ENCODE measurements at places on chromosomes 1 and 21.

DNA sequence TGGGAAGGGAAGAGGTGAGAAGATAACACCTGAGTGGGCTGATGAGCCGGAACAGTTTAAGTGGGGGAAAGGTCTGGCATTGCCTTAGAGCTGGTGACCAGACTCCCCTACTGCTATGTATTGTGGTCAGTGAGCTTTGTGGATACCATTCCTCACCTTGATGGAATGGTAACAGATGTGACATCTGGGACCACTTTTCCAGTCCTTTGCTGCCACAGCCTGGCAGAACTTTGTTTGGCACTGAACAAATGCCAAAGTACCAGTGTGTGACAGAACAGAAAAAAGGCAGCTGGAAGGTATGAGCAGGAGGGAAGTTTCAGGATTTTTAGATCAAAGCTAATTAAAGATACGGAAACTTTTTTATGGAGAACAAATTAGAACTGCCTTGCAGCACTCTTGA, 6.2 kb downstream of the MED8 start:
- DNase-seq, result no peak

GRCh38 chr1:110872745-110873720, at the start of gene CD53:
Gene CD53, plus strand, starts transcription at chr1:110873148. Its CDS starts 18,261 bp downstream, at chr1:110891409.
- no peak for DNase-seq

DNA sequence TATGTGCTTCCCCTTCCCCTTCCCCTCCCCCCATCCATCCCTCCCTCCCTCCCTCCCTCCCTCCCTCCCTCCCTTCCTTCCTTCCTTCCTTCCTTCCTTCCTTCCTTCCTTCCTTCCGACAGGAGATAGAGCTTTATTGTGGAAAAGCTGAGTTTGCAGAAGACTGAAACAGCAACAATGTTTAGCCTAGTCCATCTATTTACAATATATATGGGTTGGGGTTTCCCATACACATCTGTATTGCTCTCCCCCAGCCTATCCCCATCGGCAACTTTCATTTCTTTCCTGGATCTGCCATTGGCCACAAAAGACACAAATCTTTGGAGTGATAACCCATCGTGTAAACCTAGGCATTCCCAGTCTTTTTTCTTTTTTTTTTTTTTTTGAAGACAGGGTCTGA, 222.3 kb downstream of the USH2A start:
- no peak for DNase-seq

DNA sequence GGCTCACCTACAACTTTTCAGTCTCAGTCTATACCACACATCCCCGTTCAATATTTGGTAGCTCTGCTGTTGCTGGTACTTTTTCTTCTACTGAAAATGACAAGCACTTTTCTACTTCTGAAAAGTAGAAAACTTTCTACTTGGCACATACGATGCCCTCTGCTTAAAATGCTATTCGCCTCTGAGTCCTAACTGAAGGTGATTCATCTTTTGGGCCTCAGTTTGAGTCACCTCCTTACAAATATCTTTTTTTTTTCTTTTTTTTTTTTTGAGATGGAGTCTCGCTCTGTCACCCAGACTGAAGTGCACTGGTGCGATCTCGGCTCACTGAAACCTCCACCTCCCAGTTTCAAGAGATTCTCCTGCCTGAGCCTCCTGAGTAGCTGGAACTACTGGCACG, 136.0 kb upstream of the CYYR1 start:
- no peak for DNase-seq

DNA sequence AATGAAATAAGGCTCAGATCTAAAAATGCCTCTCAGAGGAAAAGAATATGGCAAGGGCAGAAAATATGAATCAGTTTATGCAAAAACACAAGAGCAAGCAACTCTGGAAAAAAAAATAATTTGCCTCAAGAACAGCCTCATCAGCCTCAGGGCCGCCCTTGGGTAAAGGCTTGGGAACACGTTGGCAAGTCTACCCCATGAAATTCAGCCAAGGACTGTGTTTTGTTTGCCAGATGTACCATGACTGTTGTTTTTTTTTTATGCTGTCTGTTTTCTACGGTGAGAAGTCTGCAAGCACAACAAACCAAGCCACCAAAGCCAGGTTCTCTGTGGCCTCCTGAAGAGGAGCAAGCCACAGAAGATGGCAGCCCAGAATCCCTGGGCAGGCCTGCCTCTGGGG, 18.0 kb downstream of the HHIPL2 start:
- no peak for DNase-seq

GRCh38 chr1:30715216-30715615, 8.2 kb downstream of the MATN1 start:
- no peak for DNase-seq

DNA sequence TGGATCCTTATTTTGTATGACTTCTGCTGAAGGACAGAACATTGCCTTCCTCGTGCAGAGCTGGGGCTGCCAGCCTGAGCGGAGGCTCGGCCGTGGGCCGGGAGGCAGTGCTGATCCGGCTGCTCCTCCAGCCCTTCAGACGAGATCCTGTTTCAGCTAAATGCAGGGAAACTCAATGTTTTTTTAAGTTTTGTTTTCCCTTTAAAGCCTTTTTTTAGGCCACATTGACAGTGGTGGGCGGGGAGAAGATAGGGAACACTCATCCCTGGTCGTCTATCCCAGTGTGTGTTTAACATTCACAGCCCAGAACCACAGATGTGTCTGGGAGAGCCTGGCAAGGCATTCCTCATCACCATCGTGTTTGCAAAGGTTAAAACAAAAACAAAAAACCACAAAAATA, 27.5 kb upstream of the KDM4A start:
- no peak for DNase-seq

DNA sequence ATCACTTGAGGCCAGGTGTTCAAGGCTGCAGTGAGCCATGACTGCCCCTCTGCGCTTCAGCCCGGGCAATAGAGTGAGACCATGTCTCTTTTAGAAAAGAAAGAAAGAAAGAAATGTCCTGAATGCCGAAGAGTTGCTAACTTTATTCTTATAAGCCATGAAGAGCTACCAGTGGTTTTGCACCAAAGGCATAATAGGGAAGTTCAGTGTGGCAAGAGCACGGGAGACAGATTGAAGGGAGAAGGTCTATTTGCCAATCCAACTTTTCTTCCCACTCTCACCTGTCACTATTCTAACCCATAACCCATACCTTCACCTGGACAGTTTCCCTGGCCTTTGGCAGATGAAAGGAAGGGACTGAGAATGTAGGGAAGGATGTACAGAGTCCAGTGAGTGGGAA, 4.4 kb upstream of the PEA15 start:
- no peak for DNase-seq

Data from NCI-H524 (cell line).